ENCODE measurements at places on chromosomes 12 and 14.

GRCh38 chr14:54566410-54567223 is at the start of gene SAMD4A:
TSS of gene SAMD4A (plus strand) at chr14:54567128. CDS start at chr14:54567917, 789 bp downstream.
- DNase-seq: peak; percentile 35
- no peaks in the 10 kb centered on the region for H3K36me3 ChIP-seq
- H3K27ac ChIP-seq: peak within 1 kb of the TSS; percentile 79

DNA sequence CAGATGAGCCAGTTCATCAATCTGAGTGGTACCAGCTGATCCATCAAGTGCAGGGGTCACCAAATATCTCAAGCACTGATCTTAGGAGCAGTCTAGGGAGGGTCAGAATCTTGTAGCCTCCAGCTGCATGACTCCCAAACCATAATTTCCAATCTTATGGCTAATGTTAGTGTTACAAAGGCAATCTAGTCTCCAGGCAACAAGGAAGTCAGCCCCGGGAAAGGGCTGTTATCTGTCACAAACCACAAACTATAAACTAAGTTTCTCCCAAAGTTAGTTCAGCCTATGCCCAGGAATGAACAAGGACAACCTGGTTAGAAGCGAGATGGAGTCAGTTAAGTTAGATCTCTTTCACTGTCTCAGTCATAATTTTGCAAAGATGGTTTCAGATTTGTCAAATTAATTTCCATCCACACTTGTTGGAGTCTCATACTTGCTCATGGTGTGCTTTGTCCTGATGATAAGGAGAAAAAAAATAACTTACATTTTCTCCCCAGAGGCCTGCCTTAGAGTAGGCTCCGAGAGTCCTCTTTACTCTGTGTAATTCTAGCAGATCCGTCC is 3.9 kb upstream of the ABHD4 start:
- H3K27ac ChIP-seq: no peak overlapping the region
- no peaks in the 10 kb centered on the region for H3K27me3 ChIP-seq
- peaks cover 28% of the 10 kb centered on the region for H3K4me1 ChIP-seq
- no peaks in the 10 kb centered on the region for H3K36me3 ChIP-seq
- no peak for DNase-seq
- H3K4me3 ChIP-seq: no peak overlapping the region

DNA sequence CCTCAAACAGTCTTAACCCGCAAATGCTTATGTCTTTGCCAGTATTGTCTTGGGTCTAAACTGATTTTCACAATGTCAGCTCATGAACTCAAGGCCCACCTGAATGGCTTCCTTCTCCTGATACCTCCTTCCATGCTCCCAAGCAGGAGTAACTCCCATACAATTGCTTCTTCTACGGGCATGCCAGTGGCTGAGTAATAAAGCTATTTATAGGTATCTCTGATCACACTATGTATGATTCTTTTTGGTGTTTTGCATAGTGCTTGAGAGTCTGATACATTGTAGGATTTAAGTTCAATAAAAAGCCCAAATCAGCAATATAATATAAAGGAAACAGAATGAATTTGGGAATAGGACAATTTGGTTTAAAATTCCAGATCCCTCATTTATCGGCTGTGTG is 235.0 kb upstream of the DCN start:
- no peaks in the 10 kb centered on the region for H3K4me1 ChIP-seq
- H3K4me3 ChIP-seq: no peak overlapping the region
- no peak overlapping the region for H3K27ac ChIP-seq
- peaks cover 6% of the 10 kb centered on the region for H3K27me3 ChIP-seq
- no peak for DNase-seq

GRCh38 chr12:61367281-61367785 is 892.9 kb upstream of the USP15 start:
- no peaks in the 10 kb centered on the region for H3K36me3 ChIP-seq
- no peaks in the 10 kb centered on the region for H3K27me3 ChIP-seq
- DNase-seq: no peak
- no peaks in the 10 kb centered on the region for H3K4me1 ChIP-seq
- H3K4me3 ChIP-seq: no peak overlapping the region

DNA sequence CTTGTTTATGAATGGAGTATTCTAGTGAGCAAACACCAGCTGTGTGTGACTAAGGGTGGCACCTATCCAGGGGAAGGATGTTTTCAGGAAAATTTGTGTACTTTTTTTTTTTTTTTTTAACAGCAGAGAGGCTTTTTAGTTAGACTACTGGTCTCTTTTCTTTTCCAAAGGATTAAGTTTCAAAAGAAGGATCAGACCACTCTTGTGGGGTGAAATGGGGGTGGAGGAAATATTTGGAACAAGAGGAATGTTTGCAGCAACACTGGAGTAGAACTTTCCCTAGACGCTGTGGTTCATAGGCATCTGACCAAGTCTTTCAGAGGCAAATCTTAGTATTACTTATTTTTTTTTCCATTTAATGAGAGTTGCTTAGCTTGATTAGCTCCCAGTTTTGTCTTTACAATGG is 21.1 kb downstream of the NUBPL start:
- no peaks in the 10 kb centered on the region for H3K27me3 ChIP-seq
- peaks cover 9% of the 10 kb centered on the region for H3K36me3 ChIP-seq
- H3K27ac ChIP-seq: no peak overlapping the region

DNA sequence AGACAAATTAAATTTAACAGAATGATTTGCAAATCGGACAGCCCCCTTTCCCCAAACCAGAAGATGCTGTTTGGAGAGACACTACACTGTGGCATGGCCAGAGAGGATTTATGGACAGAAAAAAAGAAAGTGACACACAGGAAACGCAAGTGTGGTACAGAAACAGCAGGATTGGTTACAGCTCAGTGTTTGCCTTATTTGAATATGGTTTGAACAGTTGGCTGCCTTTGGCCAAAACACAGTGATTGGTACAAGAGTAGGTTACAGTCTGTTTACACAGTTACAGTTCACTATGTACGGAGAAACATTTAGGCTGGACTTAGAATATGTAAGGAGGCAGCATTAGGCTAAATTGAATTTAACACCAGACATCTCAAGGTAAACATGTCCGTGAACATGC is 335.3 kb downstream of the NPAS3 start:
- H3K4me3 ChIP-seq: no peak overlapping the region
- no peak for DNase-seq
- H3K27me3 ChIP-seq: no peaks in the 10 kb centered on the region
- no peak overlapping the region for H3K27ac ChIP-seq
- H3K4me1 ChIP-seq: no peaks in the 10 kb centered on the region

DNA sequence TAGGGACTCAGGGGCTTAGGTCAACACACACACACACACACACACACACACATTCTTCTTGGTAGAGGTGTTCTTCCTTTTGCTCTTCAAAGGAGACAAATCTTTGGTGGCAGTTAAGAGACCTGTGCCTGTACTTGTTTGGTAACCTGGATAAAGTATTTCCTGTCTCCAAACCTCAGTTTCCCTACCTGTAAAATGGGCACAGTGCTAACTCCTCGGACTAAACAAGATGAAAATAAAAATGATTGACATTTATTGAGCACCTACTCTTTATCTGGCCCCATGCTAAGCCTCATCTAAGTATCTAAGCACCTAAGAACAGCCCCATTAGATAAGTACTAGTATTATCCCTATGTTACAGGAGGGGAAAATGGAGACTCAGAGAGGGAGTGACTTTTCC is 220.8 kb upstream of the MYL2 start:
- H3K27ac ChIP-seq: no peak overlapping the region
- no peak overlapping the region for H3K4me3 ChIP-seq
- H3K4me1 ChIP-seq: no peaks in the 10 kb centered on the region
- H3K36me3 ChIP-seq: no peaks in the 10 kb centered on the region
- DNase-seq: no peak

- DNase-seq: no peak
- H3K27me3 ChIP-seq: no peaks in the 10 kb centered on the region
- H3K4me3 ChIP-seq: no peak overlapping the region
- no peaks in the 10 kb centered on the region for H3K4me1 ChIP-seq
- H3K36me3 ChIP-seq: no peaks in the 10 kb centered on the region
Observed at GRCh38 chr12:43273467-43273866, 278.5 kb downstream of the ADAMTS20 start.

- H3K4me3 ChIP-seq: no peak overlapping the region
- no peak for DNase-seq
- peak overlapping the region; percentile 57 for H3K27ac ChIP-seq
- peaks cover 4% of the 10 kb centered on the region for H3K4me1 ChIP-seq
- H3K27me3 ChIP-seq: peaks cover 2% of the 10 kb centered on the region
Observed at GRCh38 chr14:92414690-92415445, 91.9 kb downstream of the SLC24A4 start.

GRCh38 chr14:52741865-52742264 is 11.9 kb downstream of the STYX start:
- H3K4me3 ChIP-seq: peak overlapping the region; percentile 84
- H3K4me1 ChIP-seq: peaks cover 70% of the 10 kb centered on the region
- no peak for DNase-seq
- peak overlapping the region; percentile 96 for H3K27ac ChIP-seq

DNA sequence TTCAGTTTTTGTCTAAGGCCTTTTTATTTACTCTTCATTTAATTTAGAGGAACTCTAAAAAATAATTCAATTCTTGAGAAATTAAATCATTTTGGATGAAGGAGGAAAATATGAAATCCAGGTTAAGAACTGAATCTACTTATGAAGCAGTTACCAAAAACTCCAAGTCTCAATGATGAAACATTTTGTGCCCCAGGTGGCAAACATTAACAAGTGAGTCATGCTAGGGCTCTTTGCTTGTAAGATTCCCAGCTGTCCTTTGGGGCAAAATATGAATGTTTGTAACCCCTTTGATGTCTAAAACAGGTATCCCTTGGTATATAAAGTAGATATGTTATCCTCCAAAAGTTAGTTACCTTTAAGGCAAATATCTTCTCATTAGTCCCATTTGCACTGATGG is 202.4 kb downstream of the NEDD1 start:
- no peak overlapping the region for H3K27ac ChIP-seq
- no peaks in the 10 kb centered on the region for H3K36me3 ChIP-seq
- DNase-seq: no peak
- H3K27me3 ChIP-seq: peaks cover 19% of the 10 kb centered on the region
- H3K4me3 ChIP-seq: no peak overlapping the region

DNA sequence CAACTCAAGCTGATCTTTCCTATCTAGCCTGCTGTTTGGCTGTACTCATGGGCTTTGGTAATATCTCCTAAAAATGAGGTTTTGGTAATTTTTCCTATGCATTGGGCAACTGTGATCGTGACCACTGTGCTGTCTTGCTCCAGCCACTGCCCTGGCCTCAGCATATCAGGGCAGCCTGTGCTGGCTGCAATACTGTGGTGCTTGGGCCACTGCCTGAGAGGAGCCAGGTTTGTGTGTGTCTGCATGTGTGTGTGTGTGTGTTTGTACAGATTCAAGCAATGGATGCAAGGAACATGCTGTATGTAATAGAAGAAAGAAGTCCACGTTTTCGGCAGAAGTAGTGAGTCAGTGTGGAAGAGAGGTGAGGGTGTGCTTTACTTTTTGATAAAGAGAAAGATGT is 13.0 kb downstream of the ERG28 start:
- no peak overlapping the region for H3K4me3 ChIP-seq
- H3K36me3 ChIP-seq: peaks cover 23% of the 10 kb centered on the region
- no peaks in the 10 kb centered on the region for H3K27me3 ChIP-seq
- no peak for DNase-seq

DNA sequence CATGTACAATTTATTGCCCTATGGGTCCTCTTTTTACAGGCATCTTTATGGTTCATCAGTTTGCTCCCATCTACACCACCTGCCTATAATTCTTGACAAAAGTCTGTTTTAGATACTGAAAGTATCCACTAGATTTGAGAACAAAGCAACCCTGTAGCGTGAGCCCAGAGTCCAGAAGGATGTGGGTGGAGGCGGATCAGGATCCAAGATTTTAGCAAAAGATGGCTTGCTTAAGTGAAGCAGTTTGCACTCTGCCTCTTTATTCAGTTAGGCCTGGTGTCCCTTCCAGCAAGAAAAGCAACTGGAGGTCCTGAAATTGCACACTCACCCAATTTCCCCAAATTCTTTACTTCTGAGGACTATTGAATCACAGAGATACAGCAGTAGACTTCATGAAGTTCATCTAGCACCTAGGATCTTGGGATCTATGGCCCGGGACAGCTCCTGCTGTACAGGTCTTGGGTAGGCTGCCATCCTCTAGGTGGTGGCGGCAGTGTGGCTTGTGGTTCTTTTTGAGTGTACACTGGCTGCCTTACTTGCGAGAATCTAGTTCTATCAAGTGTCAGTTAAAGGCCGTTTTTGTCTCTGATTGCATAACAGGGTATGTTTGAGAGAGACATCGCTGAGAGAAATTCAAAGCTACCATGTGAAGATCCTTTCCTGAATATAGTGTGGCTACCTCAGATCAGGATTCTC is 873.2 kb downstream of the NRXN3 start:
- no peaks in the 10 kb centered on the region for H3K36me3 ChIP-seq
- H3K27me3 ChIP-seq: no peaks in the 10 kb centered on the region

DNA sequence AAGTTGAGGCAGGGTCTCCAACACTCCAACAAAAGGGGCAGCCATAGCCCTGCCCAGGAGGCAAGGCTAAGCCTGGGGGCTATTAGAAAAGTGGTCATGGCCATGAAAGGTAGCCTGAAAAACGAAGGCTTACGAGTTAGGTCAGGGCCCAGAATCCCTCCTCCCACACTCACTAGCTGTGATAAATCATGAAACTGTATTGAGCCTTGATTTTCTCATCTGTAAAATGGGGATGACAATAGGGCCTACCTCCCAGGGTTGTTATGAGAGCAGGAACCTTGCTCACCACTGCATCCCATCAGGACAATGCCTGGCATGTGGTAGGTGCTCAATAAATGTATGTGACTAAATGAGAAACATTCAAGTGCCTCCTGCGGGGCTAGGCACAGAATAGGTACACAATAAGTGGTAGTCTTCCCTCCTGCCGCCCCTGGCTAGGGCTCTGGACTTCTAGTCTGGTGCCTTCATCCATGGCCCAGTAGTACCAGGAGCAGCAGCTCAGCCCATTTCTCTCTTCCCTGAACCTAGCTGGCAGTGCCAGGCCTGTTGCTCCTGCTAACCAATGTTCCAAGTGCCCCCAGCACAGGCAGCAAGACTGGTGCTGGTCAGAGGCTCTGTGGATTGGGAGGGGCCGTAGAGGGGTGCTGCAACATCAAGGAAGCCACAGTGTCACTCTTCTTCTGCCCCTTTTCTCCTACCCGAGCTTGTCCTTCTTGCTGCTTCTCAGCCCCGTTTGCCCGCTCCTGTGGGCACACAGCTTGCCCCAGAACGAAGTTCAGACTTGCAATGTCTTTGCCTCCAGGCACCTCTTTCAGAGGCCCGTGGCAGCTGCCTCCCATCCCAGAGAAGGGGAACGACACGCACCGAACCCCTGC is 7.8 kb downstream of the PGF start:
- no peak for DNase-seq
- no peak overlapping the region for H3K27ac ChIP-seq
- peaks cover 7% of the 10 kb centered on the region for H3K4me1 ChIP-seq
- H3K4me3 ChIP-seq: no peak overlapping the region

DNA sequence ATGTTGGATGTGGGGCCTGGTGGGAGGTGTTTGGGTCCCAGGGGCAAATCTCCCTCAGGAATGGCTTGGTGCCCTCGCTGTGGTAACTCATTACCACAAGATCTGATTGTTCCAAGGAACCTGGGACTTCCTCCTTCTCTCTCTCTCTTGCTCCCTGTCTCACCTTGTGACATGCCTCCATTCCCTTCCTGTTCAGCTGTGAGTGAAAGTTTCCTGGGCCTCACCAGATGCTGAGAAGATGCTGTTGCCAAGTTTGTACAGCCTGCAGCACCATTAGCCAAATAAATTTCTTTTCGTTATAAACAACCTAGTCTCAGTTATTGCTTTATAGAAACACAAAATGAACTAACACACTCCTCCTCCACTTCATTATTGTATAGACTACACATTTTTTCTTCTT is 759.8 kb upstream of the MDGA2 start:
- no peaks in the 10 kb centered on the region for H3K27me3 ChIP-seq
- no peaks in the 10 kb centered on the region for H3K4me1 ChIP-seq
- no peak overlapping the region for H3K27ac ChIP-seq
- DNase-seq: no peak

GRCh38 chr14:94681300-94682060 is 69.3 kb downstream of the SERPINA3 start:
- peaks cover 19% of the 10 kb centered on the region for H3K27me3 ChIP-seq
- no peak for DNase-seq

All from naive thymus-derived CD8-positive, alpha-beta T cell (primary cell).